ENCODE measurements at places on chromosomes 5 and 9.

GRCh38 chr5:99272576-99272975, 343.8 kb upstream of the CHD1 start:
- DNase-seq = no peak

GRCh38 chr5:172525996-172526360, 71.7 kb upstream of the SH3PXD2B start:
- DNase-seq = no peak

GRCh38 chr5:141598391-141599345, 20.1 kb downstream of the DIAPH1 start:
- no peak for DNase-seq

GRCh38 chr5:148924817-148925216, 98.4 kb downstream of the ADRB2 start:
- DNase-seq = no peak

- DNase-seq = no peak
These were observed 74.1 kb downstream of the SLCO4C1 start for GRCh38 chr5:102221949-102222348.

GRCh38 chr5:148541054-148541835, 113.1 kb downstream of the HTR4 start:
- no peak for DNase-seq

GRCh38 chr9:19154135-19154612, 26.9 kb upstream of the PLIN2 start:
- peak; percentile 33 for DNase-seq

DNA sequence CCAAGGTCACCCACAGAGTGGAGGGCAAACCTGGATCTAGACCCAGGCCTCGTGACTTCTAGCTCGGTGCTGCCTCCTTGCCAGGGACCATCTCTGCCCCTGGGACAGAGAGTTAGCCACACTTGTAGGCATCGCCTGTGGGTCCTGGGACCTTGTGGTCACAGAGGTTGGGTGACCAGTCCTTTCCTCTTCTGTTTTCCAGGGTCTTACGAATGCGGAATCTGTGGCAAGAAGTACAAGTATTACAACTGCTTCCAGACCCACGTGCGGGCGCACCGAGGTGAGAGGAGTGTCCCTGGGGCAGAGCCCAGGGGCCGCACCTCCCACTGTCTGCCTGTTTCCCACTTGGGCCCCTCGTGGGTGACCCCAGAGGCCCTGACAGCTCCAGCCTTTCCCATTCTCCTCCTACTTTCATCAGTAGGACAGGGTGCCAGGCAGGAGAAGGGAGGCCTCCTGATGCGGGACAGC, 76.3 kb downstream of the AMBP start:
- DNase-seq = no peak

- no peak for DNase-seq
These were observed 84.2 kb downstream of the AK8 start for GRCh38 chr9:132793606-132794580.

Measured in muscle of leg (tissue), 16 donors.